DND-41 (cell line): ENCODE measurements at places on chromosomes 2 and 18.

- no peaks in the 10 kb centered on the region for H3K4me1 ChIP-seq
- H3K27ac ChIP-seq: no peak overlapping the region
- H3K27me3 ChIP-seq: no peaks in the 10 kb centered on the region
- no peaks in the 10 kb centered on the region for H3K36me3 ChIP-seq
These were observed 48.8 kb upstream of the KCNE4 start for GRCh38 chr2:223003191-223003590.

DNA sequence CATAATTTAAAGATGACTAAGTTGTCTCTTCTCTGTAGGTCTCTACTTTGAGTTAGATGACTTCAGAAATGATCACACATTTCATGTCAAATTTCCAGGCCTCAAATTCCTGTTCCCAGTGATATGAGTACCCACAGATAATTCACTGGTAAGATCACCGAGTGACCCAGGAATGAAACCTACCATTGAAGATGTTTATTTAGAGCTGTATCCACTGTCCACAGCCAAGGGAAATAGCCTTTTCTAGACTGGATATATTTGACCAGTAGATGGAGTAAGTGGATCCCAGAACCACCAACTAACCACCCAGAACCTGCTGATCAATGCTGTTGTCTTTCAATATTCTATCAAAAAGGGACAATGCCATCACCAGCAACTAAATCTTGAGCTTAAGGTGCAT, 238.8 kb downstream of the SLC8A1 start:
- H3K27ac ChIP-seq: no peak overlapping the region
- no peaks in the 10 kb centered on the region; the same call in 1 of the 2 replicates for H3K4me1 ChIP-seq
- H3K27me3 ChIP-seq: no peaks in the 10 kb centered on the region
- peaks cover 5% of the 10 kb centered on the region for H3K36me3 ChIP-seq
- H3K4me3 ChIP-seq: no peak overlapping the region
- DNase-seq: no peak

DNA sequence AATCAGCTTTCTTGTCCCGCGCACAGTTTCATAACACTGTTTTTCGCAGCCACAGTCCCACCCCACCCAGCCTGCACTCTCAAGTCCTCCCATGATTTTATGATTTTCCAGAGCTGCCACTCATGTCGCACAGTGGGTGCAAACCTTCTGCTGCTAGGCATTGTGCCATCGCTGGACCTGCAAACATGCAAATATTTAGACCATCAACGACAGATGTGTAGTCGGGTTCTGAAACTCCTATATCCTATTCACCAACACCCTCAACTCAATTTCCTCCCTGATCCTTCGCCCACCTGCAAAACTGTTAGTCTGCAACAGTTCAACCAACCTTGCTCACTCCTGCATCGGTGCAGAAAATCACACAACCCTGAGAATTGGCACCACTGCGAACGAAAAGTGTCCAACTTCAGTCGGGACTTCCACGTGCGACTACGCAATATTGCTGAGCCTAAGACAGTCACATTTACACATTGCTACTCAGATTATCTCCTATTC, 871 bp upstream of the ALS2 start:
- no peaks in the 10 kb centered on the region for H3K27me3 ChIP-seq
- H3K4me1 ChIP-seq: peaks cover 26% of the 10 kb centered on the region
- H3K4me3 ChIP-seq: peak overlapping the region; percentile 41; the same call in 1 of the 2 replicates
- no peak for DNase-seq

- H3K4me3 ChIP-seq: peak overlapping the region; percentile 39; the same call in 1 of the 2 replicates
- no peaks in the 10 kb centered on the region for H3K27me3 ChIP-seq
- peak; percentile 59 for DNase-seq
These were observed 110.0 kb upstream of the EPAS1 start for GRCh38 chr2:46187112-46187618.

- H3K27me3 ChIP-seq: no peaks in the 10 kb centered on the region
- no peaks in the 10 kb centered on the region for H3K4me1 ChIP-seq
- no peaks in the 10 kb centered on the region for H3K36me3 ChIP-seq
- no peak for DNase-seq
These were observed 281.3 kb downstream of the TDRD15 start for GRCh38 chr2:21404827-21405625.

DNA sequence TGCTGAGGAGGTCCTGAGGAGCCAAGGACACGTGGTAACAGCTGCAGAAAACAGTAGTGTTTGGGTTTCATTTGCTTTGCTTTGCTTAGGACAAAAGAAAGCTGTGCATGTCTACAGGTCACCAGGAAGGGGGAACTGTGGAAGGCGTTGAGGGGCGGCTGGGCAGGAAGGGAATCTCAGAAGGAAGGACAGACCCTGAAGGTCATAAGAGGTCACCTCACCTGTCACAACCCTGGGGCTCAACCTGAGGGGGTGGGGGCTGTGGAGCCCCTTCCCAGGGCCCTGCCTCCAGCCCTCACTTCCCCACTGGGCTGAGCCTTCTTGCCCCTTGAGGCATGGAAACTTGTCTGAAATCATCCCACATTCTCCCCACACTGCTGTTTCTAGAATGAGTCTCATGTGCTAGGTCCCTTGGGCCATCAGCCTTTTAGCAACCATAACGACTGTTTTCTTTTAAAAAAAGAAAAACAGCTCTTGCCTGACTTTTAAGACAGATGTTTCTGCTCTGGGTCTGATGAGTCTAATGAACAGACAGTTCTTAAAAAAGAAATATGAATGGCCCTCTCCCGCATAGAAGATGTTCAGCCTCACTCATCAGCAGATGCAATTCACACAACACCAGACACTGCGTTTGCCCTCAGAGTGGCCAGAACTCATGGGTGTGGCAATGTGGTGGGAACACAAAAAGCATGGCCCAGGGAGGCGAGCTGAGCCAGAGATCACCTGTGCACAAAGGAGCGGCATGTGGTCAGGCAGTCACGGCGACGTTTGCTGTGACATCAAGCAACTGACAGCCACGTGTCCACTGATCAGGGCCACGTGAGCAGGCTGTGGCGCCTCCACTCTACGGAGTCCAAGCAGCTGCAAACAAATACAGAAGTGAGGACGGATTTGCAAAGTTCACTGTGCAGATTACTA, 84.0 kb downstream of the SEPTIN10 start:
- H3K4me1 ChIP-seq: no peaks in the 10 kb centered on the region
- peaks cover 49% of the 10 kb centered on the region for H3K27me3 ChIP-seq
- H3K27ac ChIP-seq: no peak overlapping the region
- H3K4me3 ChIP-seq: no peak overlapping the region
- H3K36me3 ChIP-seq: no peaks in the 10 kb centered on the region

GRCh38 chr18:68233018-68233417, 481.9 kb downstream of the TMX3 start:
- no peaks in the 10 kb centered on the region for H3K4me1 ChIP-seq
- no peak overlapping the region for H3K27ac ChIP-seq
- no peaks in the 10 kb centered on the region for H3K27me3 ChIP-seq
- DNase-seq: no peak
